Pons (tissue), 1 donor: ENCODE measurements at places on chromosomes 3 and 15.

GRCh38 chr3:27105904-27106303 lies 263.3 kb downstream of the NEK10 start:
- DNase-seq: no peak

- no peak for DNase-seq
Observed at GRCh38 chr3:138646008-138646407, 37.4 kb downstream of the FAIM start.

DNA sequence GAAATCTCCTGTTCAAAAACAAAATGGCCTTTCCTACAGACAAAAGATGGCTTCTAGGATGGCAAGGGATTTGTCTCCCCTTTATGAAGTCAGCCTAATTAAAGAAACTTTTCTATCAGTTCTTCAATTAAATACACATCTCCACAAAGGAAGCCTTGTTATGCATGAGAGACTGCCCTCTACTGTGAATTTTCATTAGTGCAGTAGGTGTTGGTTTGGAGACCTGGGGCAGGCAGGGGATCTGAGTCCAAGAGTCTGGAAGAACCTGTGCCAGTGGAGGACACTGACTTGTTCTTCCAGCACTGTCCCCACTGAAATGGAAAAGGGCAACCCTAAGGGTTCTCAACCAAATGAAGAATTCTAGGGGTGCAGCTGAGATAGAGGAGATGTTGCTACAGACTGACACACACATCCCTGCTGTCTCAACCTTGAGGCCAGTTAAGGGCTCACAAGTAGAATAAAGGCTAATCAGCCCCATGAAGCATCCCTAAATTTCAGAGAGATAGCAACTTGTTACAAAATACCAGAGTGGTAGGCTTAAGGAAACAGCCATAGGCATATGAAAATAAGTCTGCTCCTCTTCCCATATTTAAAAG lies 174.0 kb upstream of the PRICKLE2 start:
- peak; percentile 69 for DNase-seq

GRCh38 chr3:53696401-53697172 lies 149.6 kb downstream of the CHDH start:
- DNase-seq: no peak

DNA sequence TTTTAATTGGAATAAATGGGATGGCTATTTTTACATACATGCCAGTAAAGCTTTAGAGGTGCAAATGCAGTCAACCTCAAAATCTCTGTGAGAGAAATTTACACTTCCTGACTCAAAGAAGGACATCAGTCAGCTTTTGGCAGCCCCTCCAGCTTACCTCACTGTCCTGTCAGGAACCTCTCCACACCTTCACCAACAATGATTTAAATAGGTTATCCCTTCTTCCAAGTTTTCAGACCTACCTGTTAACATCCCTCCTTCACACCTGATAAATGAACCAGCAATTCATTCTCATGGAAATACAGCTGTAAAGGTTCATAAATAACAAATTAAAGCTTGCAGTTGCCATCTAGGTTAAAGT lies 286.1 kb downstream of the SHOX2 start:
- no peak for DNase-seq

DNA sequence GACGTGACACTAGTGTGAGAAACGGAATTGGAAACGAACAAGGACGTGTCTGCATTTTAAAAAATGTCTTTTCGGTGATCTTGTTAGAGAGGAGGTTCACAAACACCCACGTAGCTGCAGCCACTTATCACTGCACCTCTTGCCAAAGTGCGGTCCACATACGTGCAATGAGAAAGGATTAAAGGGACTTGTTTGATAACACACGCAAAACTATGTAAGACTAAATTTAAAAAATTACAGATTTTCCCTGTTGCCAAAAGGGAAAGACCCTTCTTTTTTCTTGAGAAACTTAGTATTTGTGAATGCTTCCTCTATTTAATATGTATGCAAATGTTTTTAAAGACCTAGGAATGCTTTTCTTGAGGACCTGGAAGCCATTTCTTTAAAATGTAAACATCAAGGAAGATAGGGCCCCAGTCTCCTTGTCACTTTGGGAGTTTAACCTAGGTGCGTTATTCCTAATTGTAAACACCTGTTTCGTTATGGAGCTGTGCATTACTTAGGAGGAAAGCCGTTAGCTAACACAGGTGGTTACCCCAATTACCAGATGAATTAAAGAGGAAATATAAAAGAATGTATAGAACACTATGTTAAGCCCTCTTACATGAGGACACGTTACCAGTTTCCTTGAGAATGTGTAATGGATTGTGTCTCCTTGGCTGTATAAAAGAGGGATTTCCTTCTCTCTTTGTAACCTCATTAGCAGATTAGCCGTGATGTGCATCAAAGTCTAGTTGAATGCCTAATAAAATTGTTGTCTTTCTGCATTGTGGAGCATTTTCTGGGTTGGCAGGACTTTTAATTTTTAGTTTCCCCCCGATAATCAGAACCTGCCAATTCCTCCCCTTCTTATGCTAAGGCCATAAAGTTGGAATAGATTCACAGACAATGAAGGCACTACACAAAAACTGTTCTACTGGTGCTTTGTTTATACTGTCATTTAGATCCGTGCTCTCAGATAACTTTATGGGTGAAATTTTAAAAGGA lies 1.0 kb downstream of the LEKR1 start:
- DNase-seq: peak; percentile 56

DNA sequence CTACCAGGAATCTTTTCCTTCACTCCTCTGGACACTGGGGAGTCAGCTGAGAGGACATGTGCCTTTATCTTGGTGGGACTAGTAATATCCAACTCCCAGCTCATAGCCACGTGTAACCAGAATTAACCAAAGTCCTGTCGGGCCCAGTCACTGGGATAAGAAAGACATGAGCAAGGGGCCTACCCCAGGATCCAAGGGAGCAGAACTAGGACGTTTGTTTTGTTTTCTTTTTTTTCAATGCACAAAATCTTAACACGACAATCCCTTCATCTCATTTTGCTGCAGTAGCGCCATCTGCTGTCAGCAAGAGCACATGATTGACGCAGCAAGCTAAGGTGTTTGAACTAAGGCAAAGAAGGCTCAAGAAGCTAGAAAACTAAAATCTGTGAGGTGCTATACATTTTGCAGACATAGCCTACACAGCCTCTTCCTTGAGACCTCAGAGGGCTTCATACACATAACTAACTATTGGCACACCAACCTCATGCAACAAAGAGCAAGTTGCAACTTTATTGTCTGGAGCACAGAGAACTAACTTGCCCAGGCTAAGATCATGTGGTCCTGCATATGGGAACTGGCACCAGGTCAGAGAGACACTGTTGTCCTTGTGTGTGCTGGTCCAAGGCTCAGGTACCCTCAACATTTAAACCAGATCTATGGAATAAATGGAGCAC lies 43.6 kb downstream of the RLBP1 start:
- peak; percentile 89 for DNase-seq

DNA sequence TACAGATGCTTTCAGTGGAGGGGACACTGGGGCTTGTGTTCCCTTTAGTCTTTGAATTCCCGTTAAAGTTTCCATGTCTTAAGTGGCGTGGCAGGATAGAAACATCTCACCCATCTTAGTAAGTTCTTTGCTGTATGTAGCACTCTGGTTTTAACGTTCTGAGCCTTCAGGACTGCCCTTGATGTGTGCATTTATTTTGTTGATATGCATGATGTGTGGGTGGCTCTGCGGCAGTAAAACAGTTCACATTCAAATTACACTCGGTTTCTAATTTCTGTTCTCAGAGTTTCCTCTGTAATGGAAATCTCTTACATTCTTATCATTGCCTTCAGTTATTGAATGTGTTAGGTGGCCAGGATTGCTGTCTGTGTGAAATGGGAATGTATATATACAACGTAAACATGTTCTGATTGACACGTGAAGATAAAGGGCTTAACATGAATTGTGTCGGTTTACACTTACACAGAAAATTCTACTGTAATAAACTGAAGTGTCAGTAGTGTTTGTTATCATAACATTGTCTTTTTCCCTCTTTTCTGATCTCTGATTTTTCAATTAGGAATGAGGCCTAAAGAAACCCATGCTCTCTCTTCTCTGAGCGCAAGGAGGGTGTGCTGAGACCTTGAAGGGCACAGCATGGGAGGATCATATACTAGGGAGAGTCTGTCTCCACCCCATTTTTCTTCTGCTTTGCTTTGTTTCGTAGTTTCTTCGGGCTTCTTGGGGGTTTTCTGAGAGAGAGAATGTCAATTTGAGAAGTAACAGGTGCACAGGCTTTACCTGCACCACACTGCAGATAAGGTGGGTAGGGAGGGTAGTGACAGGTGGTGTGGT lies 51.5 kb downstream of the IGF1R start:
- DNase-seq: no peak

- DNase-seq: peak; percentile 32
Observed at GRCh38 chr15:66498501-66499386, 1.2 kb upstream of the SNAPC5 start.

DNA sequence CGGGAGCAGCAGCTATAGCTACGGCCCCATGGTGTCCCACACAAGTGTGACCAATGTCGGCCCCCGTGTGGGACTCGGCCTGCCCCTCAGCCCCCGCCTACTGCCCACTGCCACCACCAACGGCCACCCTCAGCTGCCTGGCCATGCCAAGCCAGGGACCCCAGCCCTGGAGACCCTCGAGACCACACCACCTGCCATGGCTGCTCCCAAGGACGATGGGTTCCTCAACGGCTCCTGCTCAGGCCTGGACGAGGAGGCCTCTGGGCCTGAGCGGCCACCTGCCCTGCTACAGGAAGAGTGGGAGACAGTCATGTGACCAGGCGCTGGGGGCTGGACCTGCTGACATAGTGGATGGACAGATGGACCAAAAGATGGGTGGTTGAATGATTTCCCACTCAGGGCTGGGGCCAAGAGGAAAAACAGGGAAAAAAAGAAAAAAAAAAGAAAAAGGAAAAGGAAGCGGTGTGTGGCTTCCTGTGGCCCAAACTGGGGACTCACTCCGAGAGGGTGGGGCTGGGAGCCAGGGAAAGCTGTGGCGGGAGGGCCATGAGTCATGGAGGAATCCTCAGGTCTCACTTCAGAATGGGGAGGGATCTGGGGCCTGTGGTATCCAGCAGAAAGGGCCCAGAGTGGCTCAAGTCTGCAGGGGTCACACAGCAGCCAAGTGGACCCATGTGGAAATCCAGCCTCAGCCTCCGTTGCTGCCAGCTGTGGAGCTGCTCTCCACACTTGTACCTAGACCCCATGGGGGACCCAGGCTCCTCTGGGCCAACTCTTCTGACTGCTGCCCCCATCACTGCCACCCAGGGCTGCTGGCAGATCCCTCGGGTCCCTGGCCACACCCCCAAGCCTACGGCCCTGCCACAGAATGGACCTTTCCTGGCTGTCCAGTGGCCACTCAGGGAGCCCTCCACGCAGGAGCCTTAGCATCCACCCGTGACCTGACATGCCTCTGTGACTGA lies 26.1 kb downstream of the PTH1R start:
- no peak for DNase-seq

GRCh38 chr3:172846103-172846561 lies 95.6 kb downstream of the ECT2 start:
- DNase-seq: no peak

- DNase-seq: no peak
Observed at GRCh38 chr3:106737265-106737664, 640.0 kb upstream of the CCDC54 start.

GRCh38 chr15:66617137-66618090 lies 51.6 kb upstream of the LCTL start:
- peak; percentile 81 for DNase-seq

DNA sequence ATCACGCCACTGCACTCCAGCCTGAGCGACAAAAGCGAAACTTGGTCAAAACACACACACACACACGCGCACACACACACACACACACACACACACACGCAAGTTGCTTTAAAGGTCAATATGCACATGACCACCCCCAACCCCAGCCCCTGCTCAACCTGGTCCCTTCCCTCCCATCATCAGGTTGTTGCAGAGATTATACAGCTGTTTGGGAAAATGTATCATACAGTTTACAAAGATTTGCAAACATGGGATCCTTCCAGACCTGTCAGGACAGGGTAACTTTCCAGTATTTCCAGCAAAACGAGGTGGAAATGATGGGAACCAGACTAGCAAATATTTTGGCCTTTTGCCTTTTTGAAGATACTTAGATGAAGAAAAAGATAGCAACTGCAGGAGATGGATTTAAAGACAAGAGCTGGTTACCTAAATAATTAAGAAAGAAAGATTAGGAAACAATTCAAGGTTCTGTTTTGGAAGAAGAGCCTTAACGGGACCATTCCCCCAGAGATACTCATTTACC lies 80.2 kb downstream of the TNIK start:
- no peak for DNase-seq

DNA sequence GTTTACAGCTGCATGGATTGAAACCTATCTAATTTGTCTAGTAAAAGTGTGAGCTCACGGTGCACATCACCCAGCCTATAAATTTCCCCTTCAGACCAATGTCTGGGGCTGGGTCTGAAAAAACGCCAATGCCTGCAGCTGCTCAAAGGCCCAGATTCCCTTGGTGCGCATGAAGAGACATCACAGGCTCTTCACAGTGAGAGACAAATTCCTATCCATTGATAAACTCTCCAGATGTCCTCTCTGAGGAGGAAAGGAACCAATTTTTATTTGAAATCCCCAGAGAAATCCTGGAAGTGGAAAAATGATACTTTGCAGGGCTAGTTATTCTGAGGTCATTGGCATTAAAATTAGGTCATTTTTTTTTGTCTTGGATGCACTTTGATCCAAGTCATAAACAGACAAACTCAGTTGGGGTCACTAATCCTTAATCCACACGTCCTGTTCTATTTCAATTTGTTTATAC lies 360.5 kb downstream of the EPHA3 start:
- peak; percentile 15 for DNase-seq

- DNase-seq: no peak
Observed at GRCh38 chr15:59311195-59311594, 61.5 kb downstream of the MYO1E start.

DNA sequence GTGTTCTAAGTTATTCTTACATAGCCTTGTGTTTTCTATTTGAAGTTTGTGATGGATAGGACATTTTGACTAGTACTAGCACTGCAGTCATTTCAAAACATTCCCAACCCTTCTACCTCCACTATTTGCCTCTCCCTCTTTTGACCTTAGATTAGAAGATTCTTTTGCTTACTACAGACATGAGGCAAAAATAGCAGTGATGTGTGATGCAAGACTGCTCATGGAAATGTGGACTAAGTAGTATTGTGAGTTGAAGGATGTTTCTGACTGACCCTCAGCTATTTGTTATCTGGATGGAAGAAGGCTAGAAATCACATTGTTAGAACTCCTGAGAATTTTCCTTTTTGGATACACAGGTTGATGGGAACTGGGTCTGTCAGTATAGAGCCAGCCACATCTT lies 45.9 kb downstream of the ATP2C1 start:
- no peak for DNase-seq
